C1 segment of cervical spinal cord (tissue), 14 donors: ENCODE measurements at places on chromosomes 12 and 14.

DNA sequence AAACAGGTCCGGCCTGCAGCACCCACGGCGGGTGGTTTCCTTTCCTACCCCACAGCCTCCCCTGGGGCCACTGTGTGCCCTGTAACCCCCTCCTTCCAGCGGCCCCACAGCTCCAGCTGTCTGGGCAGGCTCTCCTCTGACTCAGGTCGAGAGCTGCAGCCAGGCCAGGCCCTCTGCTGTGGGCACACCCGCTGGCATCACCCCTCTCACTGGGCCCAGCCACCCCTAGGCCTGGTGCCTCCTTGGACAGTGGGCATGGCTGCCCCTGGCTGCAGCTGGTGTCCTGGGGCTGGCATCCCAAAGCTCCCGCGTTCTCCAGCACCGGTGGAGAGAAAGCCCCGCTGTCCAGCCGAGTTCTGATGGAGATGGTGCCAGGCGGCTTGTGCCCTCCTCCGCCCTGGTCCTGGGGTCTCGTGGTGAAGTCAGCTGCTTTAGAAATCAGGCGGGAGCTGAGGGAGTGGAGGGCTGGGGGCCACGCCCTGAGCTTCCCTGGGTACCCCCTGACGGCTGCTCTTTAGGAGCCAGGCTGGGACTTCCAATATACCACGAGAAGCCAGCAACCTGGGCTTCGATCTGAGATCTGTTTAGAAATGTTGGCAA, 114.9 kb downstream of the KIF26A start:
- no peak for DNase-seq

GRCh38 chr12:6829536-6830220, 1.5 kb downstream of the P3H3 start:
- DNase-seq = no peak

DNA sequence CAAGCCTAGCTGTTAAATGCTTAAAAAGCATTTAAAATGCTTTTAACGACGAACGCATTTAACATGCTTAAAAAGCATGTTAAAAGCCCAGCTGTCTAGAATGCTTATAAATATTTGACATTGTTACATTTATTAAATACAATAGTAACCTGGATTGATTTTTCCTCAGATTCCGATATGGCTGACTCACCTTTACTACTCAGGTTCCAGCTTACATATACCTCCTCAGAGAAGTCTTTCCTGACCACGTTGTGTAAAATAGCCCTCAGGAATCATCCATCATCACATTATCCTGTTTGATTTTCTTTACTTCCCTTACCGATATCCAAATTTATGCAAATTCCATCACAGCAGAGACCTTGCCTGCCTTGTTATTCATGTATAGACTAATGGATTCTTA, 51.4 kb downstream of the SLC41A2 start:
- no peak for DNase-seq

DNA sequence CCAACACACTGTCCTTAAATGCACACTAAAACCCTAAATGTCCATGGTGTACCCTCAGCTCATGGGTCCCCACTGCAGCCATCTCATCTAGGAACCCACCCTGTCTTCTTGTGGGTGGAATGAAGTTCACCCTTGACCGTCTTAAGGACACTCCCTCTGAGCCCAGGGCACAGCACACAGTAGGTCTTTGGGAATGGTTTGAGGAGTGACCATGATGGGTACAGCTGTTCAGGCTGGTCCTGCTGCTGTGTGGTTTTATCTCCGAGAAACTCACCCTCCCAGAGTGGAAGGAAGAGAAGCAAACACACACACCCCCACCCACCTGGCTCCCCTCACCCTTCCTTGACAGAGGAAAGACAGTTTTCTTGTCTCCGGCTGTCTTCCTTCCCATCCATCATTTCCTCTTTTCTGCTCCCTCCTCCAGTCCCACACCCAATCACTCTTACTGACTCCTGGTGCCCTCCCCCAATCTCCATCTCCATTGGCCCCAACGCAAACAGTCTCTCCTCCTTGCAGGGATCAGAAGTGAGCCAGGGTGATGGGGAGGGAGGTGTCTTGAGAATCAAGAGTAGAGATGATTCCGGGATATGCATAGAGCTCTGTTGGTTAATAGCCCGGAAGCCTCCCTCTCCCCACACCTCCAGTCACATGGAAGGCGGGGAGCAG, 105.9 kb upstream of the LHX5 start:
- no peak for DNase-seq

GRCh38 chr12:55812088-55812487, 5.4 kb downstream of the SARNP start:
- no peak for DNase-seq

DNA sequence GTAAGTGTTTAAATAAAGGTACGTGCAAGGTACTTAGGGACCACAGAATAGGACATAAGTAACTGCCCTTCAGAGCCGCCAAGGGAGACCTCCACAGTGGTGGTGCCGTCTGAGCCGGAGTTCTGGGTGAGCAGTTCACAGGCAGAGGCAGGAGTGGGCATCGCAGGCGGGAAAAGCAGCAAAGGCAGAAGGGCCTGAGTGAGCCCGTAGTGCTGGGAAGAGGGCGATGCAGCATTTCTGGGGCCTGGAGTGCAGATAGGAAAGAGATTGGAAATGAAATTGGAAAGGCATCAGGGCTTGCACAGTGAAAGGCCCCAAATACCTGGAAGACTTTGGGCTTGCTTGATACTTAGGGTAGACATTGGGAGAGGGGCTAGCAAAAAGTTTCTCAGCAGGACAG, 32.9 kb downstream of the EVL start:
- no peak for DNase-seq
